ENCODE measurements at places on chromosomes 1 and 21.

- no peak for DNase-seq
Measured at GRCh38 chr1:246091477-246091876, 415.6 kb downstream of the SMYD3 start.

- DNase-seq, result peak; percentile 97
Measured at GRCh38 chr1:32464716-32465577, at the start of gene ZBTB8B. TSS of gene ZBTB8B (plus strand) at chr1:32465072. CDS start at chr1:32470625, 5,553 bp downstream.

DNA sequence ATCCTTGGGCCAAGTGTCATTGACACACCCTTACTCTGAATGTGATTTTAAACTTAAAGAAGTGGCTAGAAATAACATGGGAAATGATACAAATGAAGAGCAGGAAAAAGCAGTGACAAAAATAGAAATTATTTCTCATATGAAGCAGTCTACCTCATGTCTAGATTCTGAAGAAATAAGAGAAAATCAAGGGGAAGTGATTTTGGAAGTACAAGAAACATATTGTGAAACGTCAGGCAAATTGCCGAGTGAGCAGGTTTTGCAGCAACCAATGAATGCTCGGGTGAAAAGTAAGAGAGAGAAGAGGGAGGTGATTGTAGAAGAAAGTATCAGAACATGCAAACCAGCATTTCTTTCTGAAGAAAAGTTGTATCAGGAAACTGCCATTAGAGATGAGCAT, 130.7 kb downstream of the MACF1 start:
- DNase-seq, result no peak

- DNase-seq, result no peak
Measured at GRCh38 chr1:203663294-203663693, 36.7 kb downstream of the ATP2B4 start.
